ENCODE measurements at places on chromosomes 4 and X.

GRCh38 chr4:82842593-82842992 lies 44.0 kb upstream of the SCD5 start:
- no peak for DNase-seq

DNA sequence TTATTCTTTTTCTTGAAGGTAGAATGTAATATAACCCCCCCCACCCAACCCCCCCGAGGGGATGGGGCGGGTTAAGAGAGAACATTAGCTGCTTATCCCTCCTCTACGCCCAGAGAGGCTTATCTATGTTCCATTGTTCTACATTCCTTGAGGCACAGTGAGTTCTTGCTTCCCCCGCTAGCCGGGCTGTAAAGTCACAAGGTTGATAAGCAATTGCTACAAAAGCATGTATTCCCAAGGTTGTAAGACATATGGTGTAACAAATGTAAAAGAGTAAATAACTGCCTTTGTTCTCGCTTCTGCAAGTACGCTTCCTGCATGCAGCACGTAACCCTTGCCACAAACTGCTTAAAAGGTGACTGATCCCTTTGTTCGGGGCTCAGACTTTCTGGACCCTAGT lies 8.2 kb downstream of the DCAF8L2 start:
- no peak for DNase-seq

GRCh38 chr4:72305080-72305479 lies 263.9 kb downstream of the ADAMTS3 start:
- DNase-seq, result no peak

DNA sequence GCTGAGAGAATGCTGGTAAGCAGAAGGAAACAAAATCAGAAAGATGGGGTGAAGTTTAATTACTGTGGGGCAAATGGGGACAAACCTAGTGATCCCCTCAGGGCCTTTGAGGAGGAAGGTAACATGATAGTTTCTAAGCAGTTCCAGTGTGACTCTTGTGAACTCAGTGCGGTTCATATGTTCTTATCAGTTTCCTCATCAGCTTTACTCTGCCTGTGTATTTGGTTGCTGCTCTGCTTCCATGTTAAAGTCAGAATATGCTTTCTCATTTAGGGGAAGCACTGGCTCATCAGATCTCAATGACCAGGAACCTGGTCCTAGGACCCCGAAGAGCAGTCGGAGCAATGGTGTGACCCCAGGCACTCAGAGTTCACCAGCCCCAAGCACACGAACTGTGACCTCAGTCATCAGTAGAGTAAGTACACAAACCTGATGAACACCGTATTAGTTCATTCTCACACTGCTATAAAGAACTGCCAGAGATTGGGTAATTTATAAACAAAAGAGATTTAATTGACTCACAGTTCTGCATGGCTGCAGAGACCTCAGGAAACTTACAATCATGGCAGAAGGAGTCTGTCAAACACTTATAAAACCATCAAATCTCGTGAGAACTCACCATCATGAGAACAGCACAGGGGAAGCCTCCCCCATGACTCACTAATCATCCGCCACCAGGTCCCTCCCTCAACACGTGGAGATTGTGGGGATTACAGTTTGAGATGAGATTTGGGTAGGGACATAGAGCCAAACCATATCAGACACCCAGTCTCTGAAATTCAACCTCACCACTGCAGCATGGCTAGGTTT lies 83.0 kb downstream of the SYTL5 start:
- DNase-seq, result no peak

DNA sequence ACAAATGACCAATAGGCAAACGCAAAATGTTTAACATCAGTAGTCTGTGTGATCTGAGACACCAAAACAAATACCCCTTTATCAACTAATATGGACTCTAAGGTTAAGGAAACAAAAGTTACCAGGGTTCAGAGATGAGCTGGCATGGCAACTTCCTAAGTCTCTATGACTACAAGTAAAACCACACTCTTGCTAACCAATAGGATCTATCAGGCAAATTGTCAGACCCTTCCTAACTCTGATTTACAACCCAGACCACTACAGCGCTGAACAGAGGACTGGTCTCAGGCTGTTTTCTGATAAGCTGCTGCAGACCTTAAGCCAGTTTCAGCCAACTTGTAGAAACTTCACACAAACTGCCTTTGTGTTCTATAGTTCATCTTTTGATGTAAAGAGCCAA lies 608.0 kb downstream of the TLL1 start:
- no peak for DNase-seq

GRCh38 chr4:2359591-2360395 lies 58.7 kb downstream of the ZFYVE28 start:
- DNase-seq, result no peak

DNA sequence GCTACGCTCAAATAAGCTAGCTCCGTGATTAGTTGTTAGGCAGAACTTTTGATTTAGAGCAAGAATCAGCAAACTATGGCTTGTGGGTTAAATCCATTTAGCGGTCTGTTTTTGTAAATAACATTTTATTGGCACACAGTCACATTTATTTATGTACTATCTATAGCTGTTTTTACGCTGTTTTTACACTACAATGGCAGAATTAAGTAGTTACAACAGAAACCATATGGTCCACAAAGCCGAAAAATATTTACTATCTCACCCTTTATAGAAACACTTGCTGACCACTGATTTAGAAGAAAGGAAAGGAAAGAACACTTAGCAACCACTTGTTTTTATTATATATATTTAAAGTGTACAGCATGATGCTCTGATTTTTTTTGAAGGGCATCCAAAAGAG lies 41.1 kb downstream of the THOC2 start:
- no peak for DNase-seq

GRCh38 chr4:142556048-142556447 lies 290.1 kb downstream of the INPP4B start:
- no peak for DNase-seq

DNA sequence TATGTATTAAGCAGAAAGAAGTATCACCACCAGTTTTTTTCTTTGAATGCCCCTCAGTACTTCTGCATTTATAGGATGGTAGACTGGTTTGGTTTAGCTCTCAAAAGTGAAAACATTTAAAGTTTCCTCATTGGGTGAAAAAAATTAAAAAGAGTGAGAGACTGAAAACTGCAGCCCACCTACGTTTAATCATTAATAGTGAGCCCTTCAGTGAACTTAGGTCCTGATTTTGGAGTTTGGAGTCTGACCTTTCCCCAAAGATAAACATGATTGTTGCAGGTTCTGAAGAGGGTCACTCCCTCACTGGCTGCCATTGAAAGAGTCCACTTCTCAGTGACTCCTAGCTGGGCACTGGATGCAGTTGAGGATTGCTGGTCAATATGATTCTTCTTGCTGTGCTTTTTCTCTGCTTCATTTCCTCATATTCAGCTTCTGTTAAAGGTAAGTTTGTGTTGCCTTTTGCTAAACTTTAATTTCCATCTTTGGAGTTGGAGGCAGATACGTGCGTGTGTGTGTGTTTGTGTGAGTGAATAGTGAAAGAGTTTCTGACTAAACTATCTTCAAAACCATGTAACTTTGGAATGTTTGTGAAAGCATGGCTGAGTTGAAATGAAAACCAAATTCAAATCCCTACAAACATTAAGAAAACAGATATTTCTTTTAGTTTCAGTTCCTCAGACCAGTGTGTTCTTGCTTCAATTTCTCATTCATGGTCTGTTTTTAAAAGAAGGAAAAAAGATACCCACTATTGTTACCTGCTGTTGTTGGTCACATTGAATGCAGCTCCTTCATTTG lies at the start of gene MTTP:
TSS of gene MTTP (plus strand) at position 295 of the 795 bp plus-strand sequence. CDS start at position 381, 86 bp downstream.
- no peak for DNase-seq

- DNase-seq, result no peak
These were observed 1.3 kb upstream of the TET2 start for GRCh38 chr4:105145156-105145902.

DNA sequence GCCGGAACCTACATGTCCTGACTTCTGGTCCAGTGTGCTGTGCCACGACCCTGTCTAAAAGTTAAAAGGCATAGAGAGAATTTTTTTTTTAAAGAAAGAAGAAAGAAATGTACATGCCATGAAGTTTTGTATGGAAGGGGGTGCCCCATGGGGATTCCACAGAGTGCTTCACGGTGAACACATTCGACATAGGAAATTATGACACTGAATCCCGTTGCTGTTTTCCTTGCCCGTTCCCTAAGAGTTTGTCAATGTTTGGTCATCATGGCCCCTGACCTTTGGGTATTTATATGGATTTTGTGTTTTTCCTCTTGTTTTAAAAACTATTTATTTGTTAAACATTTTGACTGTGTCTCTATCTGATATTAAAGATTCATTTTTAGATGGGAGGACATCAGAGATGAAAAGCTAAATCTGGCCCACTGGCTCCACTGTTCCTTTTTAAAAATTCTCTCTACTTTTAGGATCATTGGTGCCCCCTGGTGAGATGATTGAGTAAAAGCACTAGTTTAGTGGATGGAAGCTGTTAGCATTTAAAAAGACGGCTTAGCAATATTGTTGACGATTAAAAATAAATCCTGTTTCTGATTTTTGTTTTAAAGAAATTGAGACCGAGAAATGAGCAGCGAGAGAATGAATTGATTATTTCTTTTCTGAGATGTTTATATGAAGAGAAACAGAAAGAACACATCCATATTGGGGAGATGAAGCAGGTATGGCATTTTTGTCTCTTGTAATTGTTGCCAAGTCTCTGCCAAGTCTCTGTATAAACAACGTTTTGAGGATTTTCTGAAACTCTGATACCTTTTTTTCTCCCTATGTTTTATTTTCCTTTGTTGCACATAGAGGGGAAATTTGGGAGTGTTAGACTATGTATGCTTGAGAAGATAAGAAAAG lies 75.0 kb downstream of the PTTG2 start:
- no peak for DNase-seq
